ENCODE measurements at places on chromosomes 2 and 18.

- DNase-seq: no peak
Measured at GRCh38 chr18:78822171-78822948, 157.3 kb upstream of the SALL3 start.

GRCh38 chr18:45793264-45793965 is 32.1 kb upstream of the SIGLEC15 start:
- no peak for DNase-seq

DNA sequence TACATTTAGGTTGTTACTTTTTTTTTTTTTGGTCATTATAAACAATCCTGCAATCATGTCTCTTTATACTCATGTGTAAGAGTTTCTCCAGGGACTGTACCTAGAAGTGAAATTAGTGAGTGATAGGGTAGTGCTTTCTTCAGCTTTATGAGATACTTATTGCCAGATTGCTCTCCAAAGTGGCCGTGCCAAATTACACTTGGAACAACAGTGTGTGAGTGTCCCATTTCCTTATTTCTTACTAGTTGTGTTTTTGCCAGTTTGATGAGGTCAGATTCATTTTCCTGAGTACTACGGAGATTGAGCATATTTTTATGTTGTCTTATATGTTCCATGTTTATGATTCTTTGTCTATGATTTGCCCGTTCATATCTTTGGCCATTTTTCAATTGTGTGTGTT is 39.2 kb downstream of the GALNT1 start:
- DNase-seq: no peak

GRCh38 chr18:2656237-2656980 is 883 bp downstream of the SMCHD1 start:
- DNase-seq: peak; percentile 70

DNA sequence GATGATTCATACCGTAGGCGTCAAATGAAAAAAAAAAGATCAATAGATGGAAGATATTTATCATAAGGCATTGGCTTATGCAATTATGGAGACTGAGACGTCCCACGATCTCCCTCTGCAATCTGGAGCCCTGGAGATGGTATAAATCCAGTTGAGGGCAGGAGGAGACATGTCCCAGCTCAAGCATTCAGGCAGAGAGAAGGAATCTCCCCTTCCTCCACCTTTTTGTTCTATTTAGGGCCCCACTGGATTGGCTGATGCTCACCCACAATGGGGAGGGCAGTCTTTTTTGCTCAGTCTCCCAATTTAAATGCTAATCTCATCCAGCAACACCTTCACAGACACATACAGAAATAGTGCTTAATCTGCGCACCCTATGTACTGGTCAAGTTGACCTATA is 18.0 kb upstream of the OLA1 start:
- DNase-seq: no peak

- DNase-seq: no peak
Measured at GRCh38 chr2:23533338-23533695, 148.3 kb downstream of the KLHL29 start.

GRCh38 chr2:223117533-223117932 is 65.5 kb downstream of the KCNE4 start:
- DNase-seq: no peak

GRCh38 chr2:96772903-96773671 is 12.4 kb downstream of the CNNM4 start:
- DNase-seq: peak; percentile 28

GRCh38 chr2:455015-455705 is 167.3 kb upstream of the ALKAL2 start:
- no peak for DNase-seq

- peak; percentile 78 for DNase-seq
Measured at GRCh38 chr2:170744248-170745002, 25.8 kb upstream of the ERICH2 start.

DNA sequence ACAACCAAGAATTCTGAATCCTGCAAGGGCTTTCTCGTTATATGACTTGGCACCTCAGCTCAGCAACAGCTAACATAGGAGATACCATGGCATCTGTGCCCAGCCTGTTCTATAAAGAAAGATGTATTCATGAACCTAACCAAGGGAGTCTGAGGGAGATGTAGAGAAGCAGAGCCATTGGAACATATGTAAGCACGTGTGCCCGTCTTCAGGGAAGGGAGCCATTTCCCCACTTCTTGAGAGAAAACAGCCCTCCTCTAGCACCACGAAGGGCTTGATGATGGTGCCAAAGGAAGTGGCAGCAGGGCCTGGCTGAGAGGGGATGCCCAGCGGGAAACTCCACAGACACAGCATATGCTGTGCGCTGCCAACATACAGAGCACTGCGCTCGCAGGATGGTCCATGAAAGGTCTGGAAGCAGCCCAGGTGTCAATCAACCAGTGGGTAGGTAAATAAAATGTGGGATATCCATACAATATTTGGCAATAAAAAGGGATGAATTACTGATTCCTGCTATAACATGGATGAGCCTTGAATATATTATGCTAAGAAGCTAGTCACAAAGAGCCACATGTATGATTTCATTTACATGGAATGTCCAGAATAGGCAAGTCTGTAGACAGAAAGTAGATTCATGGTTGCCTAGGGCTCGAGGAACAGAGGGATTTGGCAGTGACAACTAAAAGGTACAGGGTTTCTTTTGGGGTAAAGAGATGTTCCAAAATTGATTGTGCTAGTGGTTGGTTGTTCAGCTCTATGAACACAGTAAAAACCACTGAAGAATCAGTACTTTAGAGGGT is 16.1 kb downstream of the TMEM247 start:
- DNase-seq: no peak

GRCh38 chr2:25926984-25927756 is 48.9 kb upstream of the ASXL2 start:
- DNase-seq: no peak

GRCh38 chr18:21164548-21165095 is 53.0 kb upstream of the ROCK1 start:
- no peak for DNase-seq

DNA sequence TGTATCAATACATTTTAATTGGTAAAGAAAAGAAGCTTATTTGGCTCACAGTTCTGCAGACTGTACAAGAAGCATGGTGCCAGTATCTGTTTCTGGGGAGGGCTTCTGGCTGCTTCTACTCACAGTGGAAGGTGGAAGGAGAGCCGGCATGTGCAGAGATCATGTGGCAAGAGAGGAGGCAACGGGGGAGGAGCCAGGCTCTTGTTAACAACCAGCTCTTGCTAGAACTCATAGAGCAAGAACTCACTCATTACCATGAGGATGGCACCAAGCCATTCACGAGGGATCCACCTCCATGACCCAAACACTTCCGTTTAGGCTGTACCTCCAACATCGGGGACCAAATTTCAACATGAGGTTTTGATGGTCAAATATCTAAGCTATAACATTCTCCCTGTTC is 7.5 kb downstream of the PARD6G start:
- DNase-seq: no peak

- no peak for DNase-seq
Measured at GRCh38 chr2:55875434-55876135, 48.0 kb downstream of the EFEMP1 start.

DNA sequence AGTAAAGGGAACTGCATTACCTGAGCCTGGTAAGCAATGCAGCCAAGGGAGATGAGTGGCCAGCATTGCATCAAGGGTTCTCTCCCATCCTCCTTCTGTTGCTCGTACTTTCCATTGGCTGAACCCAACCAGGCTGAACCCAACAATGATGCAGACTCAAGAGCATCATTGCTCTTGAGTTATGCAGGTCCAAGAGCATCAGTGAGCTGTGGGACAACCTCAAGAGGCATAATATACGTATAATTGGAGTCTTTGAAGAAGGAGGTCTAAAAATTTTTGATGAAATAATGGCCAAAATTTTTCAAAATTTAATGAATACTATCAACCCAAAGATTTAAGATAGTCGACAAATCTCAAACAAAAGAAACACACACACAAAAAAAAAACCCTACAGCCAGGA is 213.0 kb downstream of the RNF152 start:
- DNase-seq: no peak

DNA sequence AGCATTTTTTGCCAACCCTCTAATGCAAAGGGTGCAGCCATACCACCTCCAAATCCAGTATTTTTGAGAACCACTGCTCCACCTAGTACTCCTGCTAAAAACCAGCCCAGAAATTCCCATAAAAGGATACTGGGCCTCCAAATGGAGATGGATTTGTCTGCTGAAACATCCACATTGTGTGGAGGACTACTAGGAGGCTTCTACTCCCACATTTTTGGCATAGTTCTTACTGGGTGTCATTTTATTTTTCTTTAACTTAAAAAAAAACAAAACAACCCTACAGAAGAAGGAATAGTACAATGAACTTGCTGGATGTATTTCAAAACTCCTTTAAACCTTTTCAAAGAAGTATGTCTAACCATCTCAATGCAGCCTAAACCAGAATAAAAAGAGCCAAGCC is 219.2 kb downstream of the SRBD1 start:
- no peak for DNase-seq

- DNase-seq: peak; percentile 64
Measured at GRCh38 chr2:152189622-152190495, 14.3 kb upstream of the STAM2 start.

GRCh38 chr2:236168110-236169080 is at the start of gene GBX2:
Gene GBX2, minus strand, starts transcription at chr2:236168386. Its CDS starts 415 bp downstream, at chr2:236167971.
- peak; percentile 40 for DNase-seq

All from small intestine (tissue), 16 donors.